ENCODE measurements at places on chromosomes 6 and 20.
A peak's percentile ranks its signal among the peaks of the same experiment; 100 is the strongest.

GRCh38 chr6:33577106-33577535 is 3.0 kb downstream of the BAK1 start:
- peak; percentile 95 for DNase-seq

GRCh38 chr6:89921197-89921596 is 26.9 kb downstream of the GJA10 start:
- no peak for DNase-seq

DNA sequence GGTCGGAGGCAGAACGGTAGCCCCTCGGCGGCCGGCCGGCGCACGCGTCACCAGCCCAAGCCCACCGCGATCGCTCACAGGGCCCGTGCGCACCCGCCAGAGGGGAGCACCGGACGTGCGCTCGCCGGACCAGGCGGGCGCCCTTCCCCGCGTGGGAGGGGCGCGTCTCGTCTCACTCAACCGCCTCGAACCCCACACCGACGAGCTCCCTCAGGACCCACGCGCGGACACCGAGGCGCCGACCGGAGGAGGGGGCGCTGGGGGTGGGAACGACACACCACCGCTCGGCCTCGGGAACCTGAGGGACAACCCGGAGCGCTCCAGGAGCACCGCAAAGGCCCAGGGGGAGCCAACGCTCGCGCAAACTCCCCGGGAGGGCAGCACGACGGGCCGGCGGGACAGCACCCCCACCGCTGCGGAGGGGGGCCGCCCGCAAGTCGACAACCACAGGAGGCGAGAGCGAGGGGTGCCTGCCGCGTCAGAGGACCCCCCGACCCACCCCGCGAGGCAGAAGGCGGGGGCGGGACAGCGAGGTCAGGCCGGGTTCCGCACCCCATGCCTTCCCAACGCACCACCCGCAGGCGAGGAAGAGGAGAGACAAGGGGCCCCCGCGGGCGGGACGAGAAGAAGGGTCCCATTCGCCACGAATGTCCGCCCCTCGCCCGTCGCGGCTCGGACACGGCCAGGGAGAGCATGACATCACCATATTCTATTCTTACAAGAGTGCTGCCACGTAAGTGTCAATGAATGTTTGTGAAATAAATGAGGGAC is 512.7 kb upstream of the ZNF337 start:
- no peak for DNase-seq

- peak; percentile 57 for DNase-seq
These were observed 17.4 kb downstream of the HFE start for GRCh38 chr6:26104457-26105108.

GRCh38 chr20:34089655-34090345 is 22.2 kb downstream of the EIF2S2 start:
- no peak for DNase-seq

- DNase-seq: no peak
These were observed 31.3 kb upstream of the BMP2 start for GRCh38 chr20:6735942-6736845.

- no peak for DNase-seq
These were observed 81.6 kb downstream of the PSMG4 start for GRCh38 chr6:3340358-3340802.

DNA sequence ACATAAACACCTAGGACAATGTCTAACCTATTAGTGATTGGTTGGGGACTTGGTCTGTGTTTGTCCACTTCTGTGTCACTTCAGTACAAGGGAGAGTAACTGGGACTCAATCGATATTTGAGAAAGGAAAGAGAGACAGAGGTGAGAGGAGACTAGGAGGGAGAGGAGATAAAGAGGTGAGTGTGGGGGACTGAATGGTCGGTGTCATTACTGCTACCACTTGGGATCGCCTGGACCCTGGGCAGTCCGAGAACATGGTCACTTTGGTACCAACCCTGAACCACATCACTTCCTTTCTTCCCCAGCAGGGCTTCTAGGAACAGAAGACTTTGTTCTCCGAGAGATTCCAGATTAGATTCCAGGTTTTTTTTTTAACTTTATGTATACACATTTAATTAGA is 63.7 kb downstream of the GPR6 start:
- DNase-seq: no peak

DNA sequence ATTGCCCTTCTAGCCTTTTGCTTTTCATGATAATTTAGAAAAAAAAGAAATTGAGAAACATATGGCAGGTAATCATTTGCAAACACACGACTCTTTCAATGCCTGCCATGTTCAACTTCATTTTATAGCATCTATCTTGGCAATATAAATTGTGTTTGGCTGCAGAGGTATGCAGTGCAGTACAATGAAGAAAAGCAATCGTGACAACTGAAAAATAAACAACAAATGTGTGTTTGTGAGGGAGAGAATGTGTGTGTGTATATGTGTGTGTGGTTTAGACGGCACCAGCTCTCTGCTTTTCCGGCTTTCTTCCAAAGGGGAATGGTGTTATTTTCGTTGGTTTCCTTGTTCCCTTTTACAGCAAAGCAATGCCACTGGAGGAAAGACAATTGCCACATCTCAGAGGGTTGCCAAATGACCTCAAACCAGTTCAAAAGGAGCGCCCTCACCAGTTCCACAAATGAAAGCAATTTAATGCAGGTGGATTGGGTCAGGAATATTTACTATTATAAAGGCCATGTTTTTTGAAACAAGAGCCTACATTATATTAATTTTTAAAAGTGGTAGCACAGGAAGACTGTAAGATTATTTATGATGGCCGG is 587.2 kb downstream of the PRKN start:
- DNase-seq: no peak

- DNase-seq: no peak
These were observed 257.7 kb downstream of the SYNE1 start for GRCh38 chr6:152379423-152379822.

DNA sequence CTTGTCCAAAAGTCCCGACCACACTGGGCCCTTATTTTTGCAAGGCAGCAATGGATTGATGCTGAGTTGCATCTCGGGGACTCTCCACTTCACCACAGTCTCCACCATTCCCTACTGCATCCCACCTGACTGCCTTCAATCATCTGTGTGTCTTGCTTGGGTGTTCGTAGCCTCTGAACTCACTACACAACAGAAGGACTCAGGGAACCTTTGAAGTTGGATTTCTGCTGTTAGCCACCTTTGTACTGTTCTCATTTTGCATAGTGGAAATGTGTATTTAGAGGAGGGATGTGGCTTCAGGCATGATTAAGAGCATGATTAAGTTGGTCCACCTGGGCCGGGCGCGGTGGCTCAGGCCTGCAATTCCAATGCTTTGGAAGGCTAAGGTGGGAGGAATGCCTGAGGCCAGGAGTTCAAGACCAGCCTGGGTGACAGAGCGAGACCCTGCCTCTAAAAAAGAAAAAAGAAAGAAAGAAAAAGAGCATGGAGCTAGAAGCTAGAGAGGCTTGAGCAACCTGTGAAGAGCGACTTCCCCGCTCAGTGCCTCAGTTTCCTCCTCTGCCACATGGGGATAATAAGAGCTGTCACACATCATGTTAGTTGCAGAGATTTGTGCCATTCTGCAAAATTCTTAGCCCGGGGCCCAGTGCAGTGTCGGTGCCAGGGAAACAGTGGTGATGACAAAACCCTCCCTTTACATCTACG is 121.3 kb upstream of the PTPN1 start:
- peak; percentile 69 for DNase-seq

GRCh38 chr20:34069341-34070078 is 42.5 kb downstream of the EIF2S2 start:
- peak; percentile 77 for DNase-seq

DNA sequence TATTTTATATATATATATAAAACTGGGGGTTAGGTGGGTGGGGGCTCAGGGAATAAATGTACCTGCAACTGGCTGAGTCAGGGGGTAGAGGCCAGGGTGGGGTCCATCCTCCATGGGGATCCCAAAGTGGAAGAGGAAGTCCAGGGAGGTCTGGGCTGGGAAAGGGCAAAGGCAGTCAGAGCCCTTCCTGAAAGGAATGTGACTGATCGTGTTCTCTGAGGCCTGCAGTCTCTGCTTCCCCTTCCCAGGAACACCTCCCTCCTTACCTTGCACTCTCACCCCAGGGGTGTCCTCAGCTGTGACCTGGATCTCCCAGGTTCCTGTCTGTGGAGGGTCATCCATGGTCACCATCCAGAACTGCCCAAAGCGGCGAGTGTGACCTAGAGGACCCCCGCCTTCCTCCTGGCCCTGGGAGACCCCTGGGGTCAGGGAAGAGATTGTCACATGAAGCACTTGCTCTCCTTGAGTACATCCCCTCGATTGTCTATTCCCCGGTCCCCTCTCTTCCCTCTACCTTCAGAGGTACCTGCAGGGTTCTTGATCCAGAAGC is 4.7 kb downstream of the SAPCD1 start:
- DNase-seq: no peak

GRCh38 chr6:44222486-44223318 is 693 bp upstream of the SLC29A1 start:
- DNase-seq: no peak

- DNase-seq: no peak
These were observed 85.4 kb upstream of the RALY start for GRCh38 chr20:33908336-33908735.

DNA sequence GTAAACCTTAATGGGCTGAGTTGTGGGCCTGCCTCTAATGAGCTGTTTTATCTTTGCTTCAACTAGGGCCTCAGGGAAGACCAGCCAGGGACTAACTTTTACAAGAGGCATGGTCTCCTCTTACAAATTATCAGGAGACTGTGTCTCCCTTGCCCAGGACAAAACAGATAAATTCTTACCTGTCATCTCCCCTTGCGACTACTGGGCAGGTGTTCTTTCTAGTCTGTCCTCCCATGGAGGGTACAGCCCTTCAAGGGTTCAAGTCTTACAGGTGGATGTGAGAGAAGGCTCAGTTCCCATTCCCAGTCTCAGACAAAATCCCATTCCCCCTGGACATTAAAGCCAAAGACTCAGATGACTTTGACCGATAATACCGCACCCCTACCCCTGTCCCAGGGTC is 13.6 kb downstream of the RRBP1 start:
- DNase-seq: no peak

Measured in mucosa of descending colon (tissue), 3 donors.